Stimulated activated CD4-positive, alpha-beta T cell treated with anti-CD3 and anti-CD28 coated beads, Interleukin-15, amount 100 ng/mL, for 1 hour (primary cell): ENCODE measurements at places on chromosomes 13 and 19.

DNA sequence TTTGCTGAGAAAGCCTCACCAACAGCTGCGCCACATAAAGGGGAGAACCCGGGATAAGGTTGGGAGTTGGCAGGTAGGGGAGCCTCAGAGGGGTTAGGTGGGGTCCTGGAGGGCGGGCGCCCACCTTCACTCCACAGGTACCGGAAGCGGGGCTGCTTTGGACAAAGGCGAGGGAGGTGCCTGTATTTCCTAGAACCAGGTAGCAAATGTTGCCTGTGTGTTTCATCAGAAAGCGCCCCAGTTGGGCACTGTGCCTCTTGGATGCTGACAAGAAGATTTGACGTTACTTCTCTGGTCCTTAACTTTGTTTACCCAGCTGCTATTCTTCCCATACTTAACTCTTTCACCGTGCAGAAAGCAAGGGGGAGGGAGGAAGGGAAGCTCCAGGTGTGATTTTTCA is 278.9 kb downstream of the ZNF536 start:
- DNase-seq: no peak

DNA sequence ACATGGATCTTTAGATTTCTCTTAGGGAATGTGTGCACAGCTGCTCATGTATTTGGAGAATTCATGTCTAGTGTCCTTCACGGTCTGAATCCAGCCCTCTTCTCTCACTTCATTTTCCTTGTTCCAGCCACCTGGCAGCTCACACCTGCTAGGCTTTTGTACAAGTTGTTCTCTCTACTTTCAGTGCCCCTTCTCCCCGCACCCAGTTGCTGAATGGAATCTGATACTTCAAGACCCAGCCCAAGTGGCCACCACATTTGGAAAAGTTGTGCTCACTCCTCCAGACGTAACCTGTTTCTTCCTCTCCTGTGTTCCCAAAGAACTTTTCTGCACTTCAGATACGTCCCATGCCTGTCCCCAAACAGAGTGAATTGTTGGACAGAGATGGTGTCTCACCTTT is 235.6 kb downstream of the SHISA2 start:
- no peak for DNase-seq

DNA sequence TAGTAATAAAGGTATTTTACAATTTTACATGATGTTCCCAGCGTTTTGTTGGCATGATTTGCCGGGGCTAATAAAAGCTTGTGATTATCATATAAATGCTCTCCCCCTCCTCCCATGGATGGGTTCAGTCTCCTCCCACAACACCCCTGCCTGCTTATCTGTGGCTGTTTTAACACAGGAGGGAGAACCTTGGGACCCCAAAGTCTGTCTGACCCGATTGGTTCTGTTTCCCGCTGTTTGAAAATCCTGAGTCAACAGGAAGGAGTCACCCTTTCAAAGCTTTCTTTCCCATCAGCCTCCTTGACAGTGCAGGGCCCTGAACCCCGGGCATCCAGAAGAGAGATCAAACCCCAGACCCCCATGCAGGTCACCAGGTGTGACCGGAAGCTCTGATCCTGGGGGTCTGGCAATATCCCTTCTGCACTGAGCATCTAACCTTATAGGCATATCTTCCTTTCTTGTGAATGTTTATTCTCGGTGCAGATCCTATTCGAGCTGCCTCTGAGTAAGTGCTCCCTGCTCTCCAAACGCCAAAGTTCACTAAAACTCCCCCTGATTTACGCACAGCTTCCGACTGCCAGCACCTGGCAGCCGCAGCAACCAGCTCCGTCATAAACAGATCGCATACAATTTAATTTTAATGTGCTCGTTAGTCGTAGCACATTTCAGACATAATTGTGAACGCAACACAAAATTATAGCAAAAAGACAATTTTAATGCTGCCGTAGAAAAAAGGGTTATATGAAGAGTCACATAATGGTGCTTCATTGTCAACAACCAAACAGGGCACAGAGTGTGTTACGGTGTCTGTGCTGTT is 74.8 kb downstream of the TSHZ3 start:
- no peak for DNase-seq

- DNase-seq: no peak
Measured at GRCh38 chr13:101185606-101186005, 230.7 kb downstream of the NALCN start.

- no peak for DNase-seq
Measured at GRCh38 chr19:32359581-32359980, 14.2 kb downstream of the ZNF507 start.

GRCh38 chr19:43337737-43338136 is 15.7 kb upstream of the CD177 start:
- no peak for DNase-seq

DNA sequence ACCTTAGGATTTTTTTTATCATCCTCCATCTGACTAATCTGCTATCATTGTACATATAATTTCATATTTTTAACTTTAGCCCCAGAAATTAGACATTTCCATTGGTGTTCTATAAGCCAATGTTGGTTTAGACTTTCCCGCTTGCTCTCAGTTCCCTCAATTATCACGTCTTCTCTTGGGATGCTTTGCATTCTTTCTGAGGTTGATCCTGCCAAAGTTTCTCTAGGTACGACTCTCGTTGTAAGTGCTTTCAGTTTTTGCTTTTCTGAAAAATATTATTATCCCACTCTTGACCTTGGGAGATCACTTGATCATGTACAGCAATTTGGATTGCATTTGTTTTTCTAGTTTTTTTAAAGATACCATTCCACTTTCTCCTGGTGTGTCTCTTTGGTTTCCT is 270.2 kb downstream of the IRS2 start:
- DNase-seq: no peak

DNA sequence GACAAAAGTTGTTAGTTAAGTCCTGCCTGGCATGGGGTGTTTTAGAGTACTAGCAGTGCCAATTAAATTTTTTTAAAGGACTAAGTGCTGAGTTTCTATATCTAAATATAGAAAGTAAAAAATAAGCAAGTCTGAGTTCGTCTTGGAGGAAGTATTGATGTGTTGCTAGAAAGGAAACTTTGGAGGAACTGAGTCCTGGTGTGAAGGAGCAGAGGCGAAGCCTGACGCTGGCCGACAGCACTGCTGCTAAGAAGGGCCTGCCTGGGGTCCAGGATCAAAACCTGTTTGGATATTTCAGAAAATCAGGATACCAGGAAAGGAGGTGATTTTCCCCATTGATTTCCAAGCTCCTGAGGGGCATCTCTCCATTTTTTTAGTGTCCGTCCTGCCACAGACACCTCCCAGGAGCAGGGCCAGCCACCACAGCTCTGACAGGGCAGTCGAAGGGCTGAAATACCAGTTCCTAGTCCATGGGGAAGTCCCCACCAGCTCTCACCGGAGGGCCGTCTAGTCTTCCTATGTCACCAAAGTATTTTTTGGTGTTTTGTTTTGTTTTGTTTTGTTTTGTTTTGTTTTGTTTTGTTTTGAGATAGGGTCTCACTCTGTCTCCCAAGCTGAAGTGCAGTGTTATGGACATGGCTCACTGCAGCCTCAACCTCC is 38.2 kb upstream of the NPAS1 start:
- no peak for DNase-seq

DNA sequence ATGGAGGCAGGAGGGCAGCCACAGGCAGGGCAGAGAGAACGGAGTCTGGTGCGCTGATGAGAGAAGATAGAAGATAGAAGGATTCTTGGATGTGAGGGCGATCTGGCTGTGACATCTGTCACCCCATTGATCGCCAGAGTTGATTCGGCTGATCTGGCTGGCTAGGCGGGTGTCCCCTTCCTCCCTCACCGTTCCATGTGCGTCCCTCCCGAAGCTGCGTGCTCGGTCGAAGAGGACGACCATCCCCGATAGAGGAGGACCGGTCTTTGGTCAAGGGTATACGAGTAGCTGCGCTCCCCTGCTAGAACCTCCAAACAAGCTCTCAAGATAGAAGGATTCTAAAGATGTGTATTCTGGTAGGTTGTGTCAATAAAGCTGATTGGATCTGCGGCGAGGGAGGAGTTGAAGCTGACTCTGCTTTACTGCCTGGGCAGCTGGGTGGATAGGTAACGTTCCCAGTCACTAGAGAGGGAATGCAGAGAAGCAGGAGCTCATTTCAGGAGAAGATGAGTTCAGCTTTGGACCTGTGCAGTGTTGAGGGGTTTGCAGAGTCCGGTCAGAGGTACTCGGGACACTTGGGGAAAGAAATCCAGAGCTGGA is 5.1 kb downstream of the UBAC2 start:
- DNase-seq: no peak

DNA sequence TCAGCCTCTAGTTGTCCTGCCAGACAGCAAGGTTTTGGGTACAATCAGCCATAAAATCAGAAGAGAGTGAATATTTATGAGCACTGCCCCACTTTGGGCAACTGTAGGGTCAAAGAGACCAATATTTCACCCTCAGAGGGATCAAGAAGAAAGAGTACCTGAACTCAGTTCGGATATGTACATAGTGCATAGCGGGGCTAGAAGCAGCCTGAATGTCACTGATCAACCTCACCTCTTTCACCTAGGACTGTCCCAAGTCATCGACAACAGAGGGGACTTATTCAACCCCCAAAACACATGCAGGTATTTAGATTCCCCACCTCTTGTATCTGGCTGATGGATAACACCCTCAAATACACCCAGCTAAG is 446.9 kb downstream of the COG6 start:
- DNase-seq: no peak
